ENCODE measurements at places on chromosomes 2 and 18.

- DNase-seq: peak; percentile 40
Observed at GRCh38 chr2:37323781-37324535, 675 bp downstream of the PRKD3 start.

DNA sequence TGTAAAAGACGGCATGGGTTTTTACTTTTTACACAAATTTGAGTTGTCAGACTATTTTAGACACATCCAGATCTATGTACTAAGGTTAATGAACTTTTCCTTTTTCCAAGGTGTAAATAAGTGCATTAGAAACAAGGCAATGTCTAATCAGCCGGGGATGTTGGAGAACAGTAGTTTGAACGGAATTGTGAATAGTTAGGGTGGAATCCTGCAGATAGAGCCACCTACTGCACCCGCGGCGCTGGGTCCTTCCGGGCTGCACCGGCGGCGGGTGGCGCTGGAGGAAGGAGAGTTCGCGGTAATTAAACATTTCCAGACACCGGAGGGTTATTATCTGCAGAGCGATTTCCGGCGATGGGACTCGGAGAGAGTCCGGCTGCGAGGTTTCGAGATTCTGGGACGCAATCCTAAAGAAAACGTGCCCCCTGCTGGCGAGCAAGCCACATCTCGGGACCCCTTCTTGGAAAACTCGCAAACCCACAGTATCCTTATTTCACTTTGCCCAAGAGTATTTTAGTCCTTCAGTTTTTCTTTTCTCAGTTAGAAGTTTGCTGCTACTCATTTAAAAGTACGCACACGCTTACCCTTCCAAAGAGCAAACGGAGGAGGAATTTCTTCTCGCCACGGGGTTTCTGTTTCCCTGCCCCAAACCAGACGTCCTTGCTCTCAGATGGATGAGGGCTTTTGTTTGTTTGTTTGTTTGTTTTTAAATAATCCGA is 4.5 kb upstream of the OSR1 start:
- DNase-seq: peak; percentile 88

- no peak for DNase-seq
Observed at GRCh38 chr2:1865716-1866234, 121.5 kb upstream of the PXDN start.

GRCh38 chr2:47771211-47771610 is 11.7 kb upstream of the MSH6 start:
- DNase-seq: peak; percentile 83

DNA sequence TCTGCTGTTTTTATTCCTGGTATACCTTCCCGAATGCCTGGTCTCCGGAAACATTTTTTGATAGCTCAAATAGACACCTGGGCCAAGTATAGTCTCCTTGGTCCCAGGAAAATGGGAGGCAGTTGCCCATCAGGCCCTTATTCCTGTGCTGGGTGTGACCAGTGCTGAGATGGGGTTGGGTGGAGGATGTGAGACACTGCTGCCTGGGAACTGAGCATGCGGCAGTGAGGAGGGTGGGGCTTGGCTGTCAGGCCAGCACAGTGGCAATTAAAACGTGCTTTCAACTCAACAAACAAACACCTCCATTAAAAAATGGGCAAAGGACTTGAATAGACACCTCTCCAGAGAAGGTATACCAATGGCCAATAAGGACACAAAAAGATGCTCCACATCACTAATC is 12.5 kb downstream of the KLHL29 start:
- no peak for DNase-seq

Data from fibroblast of pulmonary artery (primary cell).